ENCODE measurements at places on chromosomes 6 and 20. TPM values are rescaled to one million over a fixed set of nuclear protein-coding genes. Genes with fewer than 3 reads are reported as not detected.

The MMP24 gene
- not detected for total RNA-seq

The HLA-DRB5 gene
- total RNA-seq: 10.6 TPM

DNA sequence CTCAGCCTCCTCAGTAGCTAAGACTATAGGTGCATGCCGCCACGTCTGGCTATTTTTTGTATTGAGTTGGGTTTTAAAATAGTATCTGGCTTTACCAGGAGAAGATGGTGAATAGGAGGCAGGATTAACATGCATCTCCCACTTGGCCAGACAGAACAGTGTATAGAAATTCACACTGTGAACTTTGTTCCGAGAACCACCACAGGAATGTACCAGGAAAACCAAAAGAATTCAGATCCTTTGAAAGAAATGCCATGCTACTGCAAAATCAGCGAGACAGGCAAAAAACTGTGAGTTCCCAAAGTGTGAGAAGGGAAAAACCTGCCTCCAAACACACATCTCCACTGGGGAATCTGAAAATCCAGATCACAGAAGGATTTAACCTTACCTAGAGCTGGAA lies 327.6 kb downstream of the NKAIN2 start:
- no peaks in the 10 kb centered on the region for H3K36me3 ChIP-seq
- no peaks in the 10 kb centered on the region for H3K27me3 ChIP-seq
- DNase-seq: no peak
- H3K27ac ChIP-seq: no peak overlapping the region
- no peak overlapping the region for H3K4me3 ChIP-seq

GRCh38 chr6:169851641-169852503 lies 100.5 kb downstream of the ERMARD start:
- no peak overlapping the region for H3K27ac ChIP-seq
- H3K4me1 ChIP-seq: no peaks in the 10 kb centered on the region
- no peaks in the 10 kb centered on the region for H3K36me3 ChIP-seq
- no peak overlapping the region for H3K4me3 ChIP-seq

GRCh38 chr6:147941143-147941542 lies 401.5 kb upstream of the SASH1 start:
- H3K4me1 ChIP-seq: no peaks in the 10 kb centered on the region
- no peak overlapping the region for H3K27ac ChIP-seq
- no peaks in the 10 kb centered on the region for H3K27me3 ChIP-seq
- H3K4me3 ChIP-seq: no peak overlapping the region

- H3K4me3 ChIP-seq: no peak overlapping the region
- no peaks in the 10 kb centered on the region for H3K36me3 ChIP-seq
- H3K4me1 ChIP-seq: no peaks in the 10 kb centered on the region
- no peak for DNase-seq
- no peaks in the 10 kb centered on the region for H3K27me3 ChIP-seq
Observed at GRCh38 chr20:50872560-50873425, 58.4 kb downstream of the ADNP start.

GRCh38 chr6:14055541-14055940 lies 62.0 kb upstream of the CD83 start:
- no peaks in the 10 kb centered on the region for H3K36me3 ChIP-seq
- no peak overlapping the region for H3K27ac ChIP-seq
- H3K4me3 ChIP-seq: no peak overlapping the region
- no peak for DNase-seq
- peaks cover 34% of the 10 kb centered on the region for H3K27me3 ChIP-seq

- H3K36me3 ChIP-seq: no peaks in the 10 kb centered on the region
- H3K27me3 ChIP-seq: no peaks in the 10 kb centered on the region
- H3K4me3 ChIP-seq: no peak overlapping the region
- peaks cover 11% of the 10 kb centered on the region for H3K4me1 ChIP-seq
- H3K27ac ChIP-seq: no peak overlapping the region
Observed at GRCh38 chr6:52544602-52545405, 32.1 kb downstream of the TRAM2 start.

Data from activated T-helper 2 cell treated with anti-CD3 and anti-CD28 coated beads, Interferon-gamma antibody, Interleukin-2, Interleukin-4, amounts not matched to agents 10 μg/mL and 5 μg/mL and 100 μg/mL, durations not matched to agents 14 hours and 24 hours and 36 hours (primary cell).